Kidney epithelial cell (primary cell): ENCODE measurements at places on chromosomes 5 and 9.

GRCh38 chr5:6251565-6252102, 126.7 kb downstream of the MED10 start:
- no peak for DNase-seq

GRCh38 chr5:168598639-168599038, 19.5 kb upstream of the PANK3 start:
- no peak for DNase-seq

DNA sequence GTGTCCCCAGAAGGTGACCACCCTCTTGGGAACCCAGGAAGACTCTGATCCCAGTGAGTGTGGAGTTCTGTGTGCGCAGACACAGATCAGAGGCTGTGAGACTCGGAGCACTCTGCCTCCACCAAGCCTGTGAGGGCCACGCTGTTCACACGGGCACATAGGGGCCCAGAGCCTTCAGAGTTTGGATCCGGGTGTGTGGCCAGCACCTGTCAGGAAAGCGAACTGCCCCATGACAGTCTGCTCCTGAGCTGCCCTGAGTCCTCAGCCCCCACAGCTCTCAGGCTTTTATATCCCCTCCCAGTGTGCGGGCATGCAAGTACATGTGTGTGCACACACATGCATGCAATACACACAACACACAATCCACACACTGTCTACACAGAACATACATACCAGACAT, 161.8 kb upstream of the IRX2 start:
- no peak for DNase-seq

DNA sequence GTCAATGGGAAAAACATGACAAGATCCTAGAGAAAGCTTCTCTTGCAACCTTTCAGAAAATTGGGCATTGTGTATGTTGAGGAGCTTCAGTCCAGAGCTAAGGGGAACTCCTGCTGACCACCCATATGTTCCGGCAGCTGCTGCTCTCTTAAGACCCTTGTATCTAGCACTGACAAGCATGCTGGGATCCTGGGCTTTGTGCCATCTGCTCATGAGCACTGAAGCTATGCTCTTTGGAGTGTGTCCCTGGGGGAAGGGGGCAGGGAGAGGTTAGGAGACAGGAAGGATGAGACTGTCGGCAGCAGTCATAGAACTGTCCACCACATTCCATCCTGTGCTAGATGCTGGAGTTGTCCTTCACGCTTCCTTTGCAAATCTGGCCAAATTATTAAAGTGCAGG, 109.3 kb downstream of the JAKMIP2 start:
- no peak for DNase-seq

- no peak for DNase-seq
Observed at GRCh38 chr5:74222806-74223205, 417.7 kb downstream of the ENC1 start.

DNA sequence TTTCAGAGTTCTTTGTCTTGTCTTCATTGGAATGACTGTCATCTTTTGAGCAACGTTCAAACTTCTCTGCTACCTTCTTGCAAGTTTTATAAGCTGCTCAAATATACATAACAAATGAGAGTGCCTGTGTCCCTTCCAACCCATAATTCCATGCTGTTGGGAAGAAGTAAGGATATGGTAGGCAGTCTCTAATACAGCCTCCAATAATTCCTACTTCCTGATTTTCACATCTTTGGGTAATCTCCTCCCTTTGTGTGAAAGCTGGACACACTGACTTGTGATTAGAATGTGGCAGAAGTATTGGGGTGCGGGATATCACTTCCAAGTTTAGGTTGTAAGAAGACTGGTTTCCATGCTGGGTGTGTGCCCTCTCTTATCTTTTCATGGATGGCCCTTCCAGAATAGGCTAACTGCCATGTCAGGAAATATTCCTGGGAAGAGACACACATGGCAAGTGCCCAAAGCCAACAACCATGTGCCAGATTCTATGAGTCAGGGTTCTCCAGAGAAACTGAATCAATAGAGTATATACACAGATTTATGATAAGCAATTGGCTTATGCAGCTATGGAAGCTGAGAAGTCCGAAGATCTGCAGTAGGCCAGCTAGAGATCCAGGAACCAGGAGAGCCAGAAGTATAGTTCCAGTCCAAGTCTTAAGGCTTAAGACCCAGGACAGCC, 531.3 kb downstream of the NTRK2 start:
- no peak for DNase-seq

DNA sequence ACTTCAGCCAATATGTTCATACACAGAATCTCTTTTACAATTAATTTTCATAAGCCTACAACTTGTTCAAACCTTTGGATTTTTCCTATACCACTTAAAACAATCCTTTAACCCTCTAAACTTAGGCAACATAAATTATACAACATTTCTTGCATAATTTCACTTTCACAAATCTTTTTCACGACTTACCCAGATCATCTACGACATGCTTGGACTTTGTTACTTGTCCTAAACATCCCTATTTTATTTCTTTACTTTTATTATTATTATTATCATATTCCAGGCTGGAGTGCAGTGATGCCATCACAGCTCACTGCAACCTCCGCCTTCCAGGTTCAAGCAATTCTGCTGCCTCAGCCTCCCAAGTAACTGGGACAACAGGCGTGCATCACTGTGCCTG, 68.0 kb downstream of the CACNA1B start:
- DNase-seq = no peak

- no peak for DNase-seq
Observed at GRCh38 chr9:22921742-22922141, 475.1 kb downstream of the DMRTA1 start.

- no peak for DNase-seq
Observed at GRCh38 chr9:111815285-111816070, 20.7 kb upstream of the SHOC1 start.

- no peak for DNase-seq
Observed at GRCh38 chr5:32710550-32711361, at the start of gene NPR3. Gene NPR3 (plus strand): TSS chr5:32711321. CDS start chr5:32711777, 456 bp downstream.

GRCh38 chr5:1770443-1770802, 29.2 kb downstream of the MRPL36 start:
- no peak for DNase-seq

GRCh38 chr5:127844581-127845021, 141.4 kb downstream of the CCDC192 start:
- DNase-seq = no peak

- DNase-seq = no peak
Observed at GRCh38 chr5:82537687-82538306, 259.6 kb upstream of the RPS23 start.

DNA sequence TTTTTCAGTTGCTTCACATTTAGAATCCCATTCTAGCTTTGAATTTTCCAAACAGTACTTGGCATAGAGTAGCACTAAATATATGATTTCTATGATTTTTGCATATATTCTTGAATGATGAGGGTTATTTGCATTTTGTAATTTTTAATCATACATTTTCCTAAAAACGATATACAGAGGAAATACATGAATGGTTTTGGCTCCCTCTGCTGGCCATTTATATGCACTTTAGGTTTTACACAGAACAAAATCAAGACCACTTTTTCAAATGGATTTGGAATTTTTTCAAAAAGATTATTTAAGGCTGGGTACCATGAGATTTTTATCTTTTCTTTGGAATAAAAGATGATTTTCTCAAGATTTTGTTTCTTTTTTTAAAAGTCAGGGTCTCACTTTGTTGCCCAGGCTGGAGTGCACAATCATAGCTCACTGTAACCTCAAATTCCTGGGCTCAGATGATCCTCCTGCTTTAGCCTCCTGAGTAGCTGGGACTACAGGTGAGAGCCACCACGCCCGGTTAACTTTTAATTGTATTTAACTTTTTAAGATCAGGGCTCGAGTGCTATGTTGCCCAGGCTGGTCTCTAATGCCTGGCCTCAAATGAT, 16.7 kb upstream of the COMMD10 start:
- DNase-seq = no peak

- DNase-seq = no peak
Observed at GRCh38 chr9:4010309-4010708, 289.6 kb downstream of the GLIS3 start.

- DNase-seq = no peak
Observed at GRCh38 chr5:178831049-178831448, 28.7 kb upstream of the ZNF354B start.
